ENCODE measurements at places on chromosomes 12 and 14.

DNA sequence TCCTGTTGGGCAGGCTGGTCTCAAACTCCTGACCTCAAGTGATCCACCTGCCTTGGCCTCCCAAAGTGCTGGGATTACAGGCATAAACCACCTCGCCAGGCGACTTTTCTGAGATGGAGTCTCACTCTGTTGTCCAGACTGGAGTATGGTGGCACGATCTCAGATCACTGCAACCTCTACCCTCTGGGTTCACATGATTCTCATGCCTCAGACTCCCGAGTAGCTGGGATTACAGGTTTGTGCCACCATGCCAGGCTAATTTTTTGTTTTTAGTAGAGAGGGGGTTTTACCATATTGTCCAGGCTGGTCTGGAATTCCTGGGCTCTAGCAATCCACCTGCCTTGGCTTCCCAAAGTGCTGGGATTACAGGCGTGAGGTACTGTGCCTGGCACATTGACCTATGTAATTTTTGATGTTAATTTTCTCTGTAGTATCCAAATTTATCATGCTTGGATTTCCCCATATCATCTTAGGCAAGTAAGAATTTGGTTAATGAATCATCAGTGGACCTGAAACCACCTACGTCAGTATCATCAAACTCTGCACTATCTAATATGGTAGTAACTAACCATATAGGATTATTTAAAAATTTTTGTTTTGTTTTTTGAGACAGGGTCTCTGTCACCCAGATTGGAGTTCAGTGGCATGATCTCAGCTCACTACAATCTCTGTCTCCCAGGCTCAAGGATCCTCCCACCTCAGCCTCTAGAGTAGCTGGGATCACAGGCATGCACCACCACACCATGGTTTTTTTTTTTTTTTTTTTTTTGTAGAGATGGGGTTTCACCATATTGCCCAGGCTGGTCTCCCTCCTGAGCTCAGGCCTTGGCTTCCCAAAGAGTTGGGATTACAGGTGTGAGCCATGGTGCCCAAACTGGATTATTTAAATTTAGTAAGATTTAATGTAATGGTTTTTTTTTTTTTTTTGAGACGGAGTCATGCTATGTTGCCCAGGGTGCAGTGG lies 11.9 kb upstream of the ATP5F1B start:
- no peak for DNase-seq

DNA sequence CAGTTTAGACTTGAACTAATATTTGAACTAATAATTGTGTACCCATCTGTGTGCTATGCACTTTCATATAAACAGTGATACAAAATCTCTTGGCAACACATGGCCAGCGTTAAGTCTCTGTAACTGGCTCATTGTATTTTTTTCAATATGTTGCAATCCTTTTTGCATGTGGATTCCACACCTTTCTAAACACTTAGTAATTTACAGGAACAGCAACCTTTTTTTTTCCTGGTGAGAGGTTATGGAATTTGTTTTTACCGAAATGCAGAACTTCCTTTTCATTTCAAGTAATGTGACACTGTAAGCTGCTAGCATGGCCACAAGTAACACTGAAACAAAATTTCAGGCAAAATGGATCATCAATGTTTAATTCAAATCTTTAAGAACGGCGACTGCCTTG lies 45.4 kb upstream of the EPS8 start:
- no peak for DNase-seq

- DNase-seq = no peak
Observed at GRCh38 chr14:41403360-41403759, 203.3 kb upstream of the LRFN5 start.

DNA sequence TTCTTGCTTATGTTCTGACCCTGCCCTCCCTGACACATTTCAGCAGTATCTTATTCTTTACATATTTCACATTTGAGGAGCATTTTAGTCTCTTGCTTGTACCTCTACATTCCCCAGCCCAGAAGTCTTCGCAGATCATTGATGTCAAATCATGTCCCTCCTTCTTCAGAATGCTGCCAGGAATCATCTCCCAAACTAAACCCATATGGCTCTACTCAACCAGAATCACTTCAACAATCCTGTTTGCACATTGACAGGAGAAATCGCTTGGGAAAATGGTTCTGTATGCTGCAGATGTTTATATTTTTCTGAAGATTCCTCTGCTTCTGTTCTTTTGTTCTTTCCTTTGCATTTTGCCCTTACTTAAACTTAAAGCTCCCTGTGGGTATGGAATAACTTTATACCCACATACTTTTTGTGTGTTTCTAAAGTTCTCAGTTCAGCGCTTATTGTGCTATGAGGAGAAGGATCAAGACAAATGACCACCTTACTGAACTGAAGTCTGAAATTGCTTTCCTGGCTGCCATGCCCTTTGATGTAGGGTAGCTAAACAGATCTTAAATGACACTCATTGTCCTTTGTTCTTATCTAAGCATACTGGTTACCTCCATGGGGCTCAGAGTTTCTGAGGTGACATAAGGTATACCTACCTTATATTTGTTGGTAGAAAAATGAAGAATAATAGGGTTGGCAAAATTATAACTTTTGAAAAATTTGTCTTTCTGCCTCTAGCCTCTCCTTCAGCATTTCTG lies 134.6 kb downstream of the SLC25A21 start:
- no peak for DNase-seq

GRCh38 chr12:72272731-72273498 lies 745 bp downstream of the TRHDE start:
- no peak for DNase-seq

- no peak for DNase-seq
Observed at GRCh38 chr14:51473808-51474565, 177.7 kb upstream of the FRMD6 start.

GRCh38 chr12:97977870-97978405 lies 515.3 kb downstream of the RMST start:
- DNase-seq = no peak
